C1 segment of cervical spinal cord (tissue), 14 donors: ENCODE measurements at places on chromosomes 4 and X.

GRCh38 chr4:31085689-31086088 is 365.5 kb downstream of the PCDH7 start:
- DNase-seq: no peak

- DNase-seq: no peak
Observed at GRCh38 chr4:71402616-71403015, 63.8 kb downstream of the SLC4A4 start.

GRCh38 chrX:1676866-1677265 is 62.0 kb downstream of the ASMT start:
- no peak for DNase-seq

- DNase-seq: no peak
Observed at GRCh38 chrX:13761606-13762414, 27.3 kb downstream of the OFD1 start.

DNA sequence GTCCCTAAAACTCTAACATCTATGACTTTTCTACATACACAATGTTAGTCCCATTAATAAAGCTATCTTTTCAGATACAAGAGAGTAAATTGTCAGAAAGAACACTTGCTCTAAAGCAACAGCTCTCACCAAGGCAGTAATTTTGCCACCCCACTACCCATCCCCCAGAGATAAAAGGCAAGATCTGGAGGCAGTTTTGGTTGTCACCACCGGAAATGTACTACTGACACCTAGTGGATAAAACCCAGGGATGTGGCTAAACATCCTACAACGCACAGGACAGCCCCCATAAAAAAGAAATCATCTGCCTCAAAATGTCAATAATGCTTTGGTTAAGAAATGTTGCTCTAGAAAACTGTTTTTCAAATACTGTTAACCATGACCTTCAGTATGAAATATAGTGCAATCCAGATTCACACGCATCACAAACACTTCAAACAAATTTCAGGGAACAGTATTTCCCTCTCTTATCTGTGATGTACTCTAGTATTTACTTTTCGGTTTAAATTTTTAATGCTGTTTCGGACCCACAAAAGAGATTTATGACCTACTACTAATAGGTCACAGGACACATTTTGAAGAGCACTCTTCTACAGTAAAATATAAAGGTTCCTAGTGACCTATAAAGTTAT is 5.1 kb downstream of the FBXL5 start:
- DNase-seq: peak; percentile 19

GRCh38 chrX:136310411-136310810 is 9.6 kb downstream of the ADGRG4 start:
- DNase-seq: no peak

- DNase-seq: no peak
Observed at GRCh38 chr4:144649646-144650045, 3.7 kb downstream of the HHIP start.

DNA sequence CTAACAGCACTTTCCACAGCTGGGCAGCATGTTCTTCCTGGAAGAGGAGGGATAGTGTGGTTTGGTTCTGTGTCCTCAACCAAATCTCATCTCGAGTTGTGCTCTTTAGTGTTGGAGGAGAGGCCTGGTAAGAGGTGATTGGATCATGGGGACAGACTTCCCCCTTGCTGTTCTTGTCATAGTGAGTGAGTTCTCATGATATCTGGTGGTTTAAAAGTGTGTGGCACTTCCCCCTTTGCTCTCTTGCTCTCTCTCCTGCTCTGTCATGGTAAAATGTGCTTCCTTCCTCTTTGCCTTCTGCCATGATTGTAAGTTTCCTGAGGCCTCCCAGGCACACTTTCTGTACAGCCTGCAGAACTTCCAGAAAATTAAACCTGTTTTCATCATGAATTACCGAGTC is 133.7 kb upstream of the NDP start:
- no peak for DNase-seq

- DNase-seq: no peak
Observed at GRCh38 chr4:95213366-95213765, 335.4 kb downstream of the UNC5C start.

DNA sequence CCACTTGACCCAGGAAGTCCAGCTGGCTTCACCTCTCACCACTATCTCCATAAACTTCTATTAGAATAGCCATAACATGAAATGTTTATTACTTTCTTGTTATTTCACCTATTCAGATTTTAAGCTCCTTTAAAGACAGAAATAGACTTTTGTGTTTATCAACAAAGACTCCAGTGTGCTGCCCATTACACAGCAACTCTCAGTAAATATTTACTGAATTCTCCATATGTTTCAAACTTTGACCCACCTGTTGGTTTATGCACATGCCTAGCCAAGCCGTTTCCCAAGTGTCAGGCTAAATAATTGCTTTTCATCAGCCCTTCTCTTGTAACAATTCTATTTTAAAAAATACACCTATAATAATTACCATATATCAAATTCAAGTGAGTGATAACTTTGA is 242.9 kb upstream of the NEIL3 start:
- DNase-seq: no peak

DNA sequence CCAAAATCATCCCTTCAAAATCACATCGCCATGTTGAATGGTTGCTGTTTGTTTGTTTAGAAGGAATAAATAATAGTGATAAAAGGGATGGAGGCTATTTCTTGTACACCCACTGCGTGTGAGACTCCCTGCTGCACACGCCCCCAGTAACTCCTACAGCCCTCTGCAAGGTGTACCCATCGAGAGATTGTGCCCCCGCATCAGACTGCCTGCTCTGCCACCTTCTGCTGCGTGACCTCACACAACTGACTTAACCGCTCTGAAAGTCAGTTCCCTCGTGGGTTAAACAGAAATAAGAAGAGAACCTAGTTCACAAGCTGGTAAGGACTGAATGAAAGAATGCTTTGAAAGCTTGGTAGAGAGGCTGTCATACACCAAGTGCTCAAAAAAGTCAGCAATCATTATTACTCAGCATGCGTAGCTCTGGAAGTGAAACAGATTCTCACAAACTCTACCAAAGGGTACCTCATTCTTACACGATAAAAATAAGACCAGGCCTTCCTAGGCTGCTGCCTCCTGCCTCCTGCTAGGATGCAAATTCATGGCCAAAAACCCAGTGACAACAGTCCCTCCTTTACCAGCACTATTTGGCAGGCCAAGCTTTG is 147.1 kb downstream of the CPEB2 start:
- peak; percentile 47 for DNase-seq

DNA sequence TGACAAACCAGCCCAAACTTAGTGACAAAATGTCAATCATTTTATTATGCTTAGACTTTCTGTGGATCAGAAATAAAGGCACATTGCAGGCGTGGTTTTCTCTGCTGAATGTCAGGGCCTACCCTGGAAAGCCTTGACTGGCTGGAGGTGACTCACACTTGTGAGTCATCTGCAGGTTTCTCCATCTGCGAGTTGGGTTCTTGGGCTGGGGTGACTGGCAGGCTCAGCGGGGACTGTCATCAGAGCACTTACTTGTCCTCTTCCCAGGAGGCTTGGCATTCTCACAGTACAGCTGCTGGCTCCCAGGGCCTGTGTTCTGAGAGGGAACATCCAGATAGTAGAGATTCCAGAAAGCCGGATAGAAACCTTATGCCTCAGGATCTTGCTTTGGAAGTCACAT is 153.8 kb upstream of the AGA start:
- DNase-seq: no peak

- no peak for DNase-seq
Observed at GRCh38 chrX:136495043-136495442, 2.3 kb upstream of the HTATSF1 start.

DNA sequence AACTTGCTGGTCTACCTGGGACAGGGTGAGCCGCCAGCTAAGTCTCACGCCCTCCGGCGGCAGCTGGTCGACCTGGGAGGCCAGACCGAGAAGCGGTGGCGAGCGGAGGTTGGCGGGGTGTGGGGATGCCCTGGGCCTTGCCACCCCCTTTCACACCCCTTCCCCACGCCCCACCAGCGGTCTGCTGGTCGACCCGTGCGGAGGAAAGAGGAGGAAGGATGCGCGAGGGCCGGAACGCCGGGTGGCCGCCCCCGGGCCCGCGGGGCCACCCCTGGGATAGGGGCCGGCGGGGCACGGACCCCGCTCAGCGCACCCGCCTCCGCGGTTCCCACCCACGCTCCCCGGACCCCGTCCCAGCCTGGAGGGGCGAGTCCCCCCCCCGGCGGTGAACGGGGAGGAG is 28.3 kb upstream of the DCAF12L1 start:
- no peak for DNase-seq

DNA sequence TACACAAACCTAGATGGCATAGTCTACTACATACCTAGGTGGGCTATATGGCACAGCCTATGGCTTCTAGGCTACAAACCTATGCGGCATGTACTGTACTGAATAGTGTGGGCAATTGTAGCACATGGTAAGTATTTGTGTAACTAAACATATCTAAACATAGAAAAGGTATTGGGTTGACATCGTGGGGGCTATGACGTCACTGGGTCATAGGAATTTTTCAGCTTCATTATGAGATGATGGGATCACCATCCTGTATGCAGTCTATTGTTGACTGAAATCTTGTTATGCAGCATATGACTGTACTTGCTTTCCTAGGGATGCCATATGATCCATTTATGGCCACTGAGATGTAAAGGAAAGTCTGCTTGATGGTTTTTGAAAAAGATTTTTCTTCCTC is 1.9 kb upstream of the EXOC1L start:
- no peak for DNase-seq

DNA sequence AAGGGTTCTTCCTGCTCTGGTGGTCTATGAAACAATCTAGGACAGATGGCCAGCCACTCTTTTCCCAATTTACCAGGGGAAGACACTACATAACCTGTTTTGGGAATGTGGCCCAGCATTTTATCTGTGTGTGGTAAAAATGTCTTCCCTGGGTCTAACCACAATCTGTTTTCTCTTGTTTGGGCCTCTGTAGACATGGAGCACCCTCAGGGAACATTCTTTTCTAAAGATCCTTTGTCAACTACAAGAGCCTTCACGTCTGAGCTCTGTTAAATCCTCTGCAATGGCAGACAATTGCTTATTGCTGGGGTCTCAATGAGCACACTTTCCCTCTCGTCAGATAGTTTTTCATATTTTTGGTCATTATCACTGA is 35.5 kb downstream of the PLAC1 start:
- no peak for DNase-seq
